ENCODE measurements at places on chromosomes 13 and 19.

- DNase-seq, result no peak
Observed at GRCh38 chr19:2567580-2567979, 91.7 kb downstream of the GADD45B start.

- no peak for DNase-seq
Observed at GRCh38 chr13:94917824-94918223, 205.5 kb upstream of the SOX21 start.

GRCh38 chr19:18262917-18263316 is 11.3 kb downstream of the IQCN start:
- DNase-seq, result no peak

GRCh38 chr13:72652681-72653080 is 74.7 kb downstream of the MZT1 start:
- DNase-seq, result no peak

GRCh38 chr13:58852076-58852475 is 1220.5 kb downstream of the PCDH17 start:
- DNase-seq, result no peak
